Naive thymus-derived CD4-positive, alpha-beta T cell (primary cell): ENCODE measurements at places on chromosomes 7 and 10. TPM values are rescaled to one million over a fixed set of nuclear protein-coding genes. Genes with fewer than 3 reads are reported as not detected.

- H3K36me3 ChIP-seq: no peaks in the 10 kb centered on the region
- H3K4me3 ChIP-seq: no peak overlapping the region
- no peaks in the 10 kb centered on the region for H3K4me1 ChIP-seq
- H3K27ac ChIP-seq: no peak overlapping the region
- DNase-seq: no peak
Observed at GRCh38 chr7:125032943-125033342, 103.3 kb upstream of the POT1 start.

GRCh38 chr7:25851332-25852210 is 300.4 kb upstream of the NFE2L3 start:
- H3K27me3 ChIP-seq: peaks cover 50% of the 10 kb centered on the region
- H3K27ac ChIP-seq: no peak overlapping the region
- H3K36me3 ChIP-seq: no peaks in the 10 kb centered on the region
- DNase-seq: peak; percentile 63
- no peak overlapping the region for H3K4me3 ChIP-seq

DNA sequence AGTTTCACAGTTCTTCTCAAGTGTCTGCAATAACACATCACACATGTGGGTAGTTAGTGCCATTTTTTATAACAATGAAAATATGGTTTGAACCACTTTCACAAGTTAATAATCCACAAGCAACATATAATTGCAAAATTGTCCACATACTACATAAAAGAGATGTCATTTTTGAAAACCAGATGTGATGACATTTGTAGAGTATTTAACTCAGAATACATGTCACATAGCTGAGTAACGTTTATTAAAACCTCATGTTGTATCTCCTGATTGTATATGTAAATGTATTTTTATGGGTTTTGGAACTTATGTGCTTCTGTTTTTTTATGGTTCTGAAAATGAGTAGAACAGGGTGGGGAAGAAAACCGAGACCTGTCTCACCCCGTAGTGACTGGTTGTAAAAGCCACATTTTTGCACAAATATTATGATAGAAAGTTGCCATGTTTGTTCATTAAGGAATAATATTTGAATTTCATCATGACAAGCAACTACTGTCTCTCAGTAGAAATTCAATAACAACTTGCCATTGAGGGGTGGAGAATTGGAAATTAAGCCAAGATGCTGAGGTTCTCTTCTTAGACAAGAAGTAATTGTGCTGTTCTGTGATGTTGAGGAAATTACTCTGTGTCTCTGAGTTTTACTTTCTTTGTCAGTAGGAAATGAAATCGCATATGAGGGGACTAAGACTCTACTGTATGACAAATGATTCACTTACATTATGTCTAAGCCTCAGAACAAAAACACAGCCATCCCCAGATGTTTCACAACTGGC is 29.2 kb upstream of the EGFR start:
- no peak overlapping the region for H3K4me3 ChIP-seq
- H3K4me1 ChIP-seq: no peaks in the 10 kb centered on the region
- no peaks in the 10 kb centered on the region for H3K27me3 ChIP-seq
- no peaks in the 10 kb centered on the region for H3K36me3 ChIP-seq

- DNase-seq: no peak
- no peaks in the 10 kb centered on the region for H3K36me3 ChIP-seq
- H3K4me3 ChIP-seq: no peak overlapping the region
- H3K4me1 ChIP-seq: peaks cover 7% of the 10 kb centered on the region
Observed at GRCh38 chr10:44883593-44884331, 27.4 kb upstream of the TMEM72 start.

GRCh38 chr10:80588546-80588945 is 50.8 kb downstream of the SH2D4B start:
- DNase-seq: no peak
- no peaks in the 10 kb centered on the region for H3K4me1 ChIP-seq
- H3K4me3 ChIP-seq: no peak overlapping the region
- H3K27ac ChIP-seq: no peak overlapping the region
- no peaks in the 10 kb centered on the region for H3K36me3 ChIP-seq

The HMX2 gene
- 0.24 TPM for polyA plus RNA-seq

The RPEL1 gene
- polyA plus RNA-seq: not detected

The WDR86 gene
- polyA plus RNA-seq: 3.1 TPM

DNA sequence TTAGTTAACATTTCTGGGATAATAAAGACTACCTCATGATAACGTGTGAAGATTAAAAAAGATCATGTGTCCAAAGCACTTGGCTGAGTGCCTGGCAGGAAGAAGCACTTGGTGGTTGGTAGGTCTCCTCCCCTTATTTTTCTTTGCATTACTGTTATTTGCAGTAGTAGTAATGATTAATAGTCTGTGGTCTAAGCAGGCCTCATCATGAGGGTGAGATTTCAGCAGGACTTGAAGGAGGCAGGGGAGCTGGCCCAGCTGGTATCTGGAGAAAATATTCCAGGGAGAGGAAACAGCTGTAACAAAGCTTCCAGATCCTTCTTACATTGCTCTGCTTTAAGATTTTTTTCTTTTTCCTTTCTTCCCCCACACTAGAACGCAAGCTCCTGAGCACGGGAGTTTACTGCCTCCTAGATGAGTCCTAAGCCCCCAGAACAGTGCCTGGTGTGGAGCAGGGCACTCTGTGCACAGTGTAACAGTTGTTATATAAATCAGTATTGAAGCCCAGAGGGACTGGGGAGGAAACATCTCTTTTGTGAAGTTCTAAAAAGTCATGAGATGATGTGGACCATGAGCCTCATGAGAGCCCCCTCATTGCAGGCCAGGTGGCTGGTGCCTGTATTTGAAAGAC is 31.1 kb upstream of the RHEB start:
- H3K4me3 ChIP-seq: no peak overlapping the region
- no peak for DNase-seq
- no peaks in the 10 kb centered on the region for H3K36me3 ChIP-seq
- no peak overlapping the region for H3K27ac ChIP-seq
- H3K27me3 ChIP-seq: no peaks in the 10 kb centered on the region
- no peaks in the 10 kb centered on the region for H3K4me1 ChIP-seq

The PAXIP1 gene
- 3.3 TPM for polyA plus RNA-seq

DNA sequence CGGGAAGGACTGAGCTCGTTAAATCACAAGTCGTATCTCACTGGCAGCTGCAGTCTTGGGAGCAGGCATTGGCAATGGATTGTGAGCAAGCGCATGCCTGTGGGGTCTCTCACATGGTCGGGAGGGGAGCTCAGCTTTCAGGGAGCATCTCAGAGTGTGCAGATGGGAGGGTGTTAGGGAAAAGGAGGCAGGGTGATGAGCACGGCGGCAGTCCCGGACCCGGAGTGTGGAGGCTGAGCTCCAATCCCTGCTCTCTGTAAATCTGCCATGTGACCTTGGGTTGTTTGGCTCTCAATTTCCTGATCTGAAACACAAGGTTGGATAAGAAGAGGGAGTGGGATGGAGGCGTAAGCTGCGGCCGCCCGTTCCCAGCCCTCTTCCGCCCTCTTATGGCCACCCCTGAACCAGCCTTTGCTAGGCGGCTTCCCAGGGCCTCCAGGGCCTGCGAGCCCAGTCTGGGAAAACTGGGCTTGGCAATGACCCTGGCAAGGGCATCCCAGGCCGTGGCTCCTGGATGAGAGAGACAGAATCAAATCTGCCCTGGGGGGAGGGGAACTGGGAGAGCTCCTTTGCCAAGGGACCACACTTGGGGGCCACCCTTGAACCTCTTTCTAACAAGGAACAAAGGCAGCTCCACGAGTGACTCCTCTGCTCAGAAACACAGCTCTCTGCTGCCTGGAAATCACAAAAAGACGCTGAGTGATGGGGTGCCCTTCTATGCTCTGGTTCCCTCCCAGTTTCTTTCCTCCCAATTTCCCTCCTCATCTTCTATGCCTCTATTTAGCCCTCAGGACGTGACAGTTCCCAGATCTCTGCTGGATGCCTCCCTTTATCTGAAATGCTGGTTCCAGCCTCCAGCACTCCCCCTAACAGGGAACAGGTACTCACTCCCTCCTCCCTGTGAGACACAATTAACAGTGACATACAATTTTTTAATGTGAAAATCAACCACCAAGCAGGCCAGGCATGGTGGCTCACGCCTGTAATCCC is 41.7 kb upstream of the LOXL4 start:
- DNase-seq: no peak
- no peaks in the 10 kb centered on the region for H3K36me3 ChIP-seq
- no peak overlapping the region for H3K27ac ChIP-seq
- no peaks in the 10 kb centered on the region for H3K27me3 ChIP-seq
- no peaks in the 10 kb centered on the region for H3K4me1 ChIP-seq

DNA sequence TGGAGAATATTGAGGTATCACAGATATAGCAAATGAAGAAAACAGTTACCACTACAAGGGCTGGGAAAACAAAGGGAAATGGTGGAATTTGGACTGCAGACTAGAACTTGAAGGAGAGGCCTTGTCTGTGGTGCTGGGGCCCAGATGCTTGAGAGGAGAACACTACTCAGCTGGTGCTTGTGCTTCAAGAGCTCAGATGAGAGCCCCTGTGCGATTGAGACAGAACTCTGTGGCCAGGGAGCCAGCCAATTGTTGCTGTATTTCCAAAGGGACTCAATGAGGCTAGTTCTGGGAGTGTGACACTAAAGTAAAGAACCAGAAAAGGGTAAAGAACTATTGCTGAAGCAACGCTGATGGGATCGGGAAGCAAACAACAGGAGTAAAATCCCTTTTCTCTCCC is 406.5 kb upstream of the SEMA3D start:
- no peak overlapping the region for H3K4me3 ChIP-seq
- no peak overlapping the region for H3K27ac ChIP-seq
- H3K27me3 ChIP-seq: no peaks in the 10 kb centered on the region

DNA sequence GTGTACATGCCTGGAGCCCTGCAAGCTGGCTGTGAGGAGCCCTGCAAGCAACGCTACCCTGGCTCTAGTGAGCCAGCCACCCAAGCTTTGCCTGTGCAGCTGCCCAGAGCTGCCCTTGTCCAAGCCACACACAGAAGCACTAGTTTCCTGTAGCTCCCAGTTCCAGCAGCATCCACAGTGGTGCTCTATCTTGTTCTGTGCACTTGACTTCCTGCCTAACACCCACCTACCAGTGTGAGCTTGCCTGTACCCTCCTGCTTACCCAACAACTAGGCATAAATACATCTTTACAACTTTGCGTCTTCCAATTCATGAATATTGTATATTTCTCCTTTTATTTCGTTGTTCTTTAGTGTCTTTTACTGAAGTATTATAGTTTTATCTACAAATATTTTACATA is 32.2 kb upstream of the ZNF518A start:
- no peak overlapping the region for H3K4me3 ChIP-seq
- no peaks in the 10 kb centered on the region for H3K36me3 ChIP-seq
- no peaks in the 10 kb centered on the region for H3K4me1 ChIP-seq
- no peak overlapping the region for H3K27ac ChIP-seq

The SPDYE8 gene
- polyA plus RNA-seq: 0.08 TPM

GRCh38 chr7:587767-588166 is 68.1 kb upstream of the PDGFA start:
- H3K36me3 ChIP-seq: no peaks in the 10 kb centered on the region
- DNase-seq: no peak
- no peak overlapping the region for H3K27ac ChIP-seq
- no peak overlapping the region for H3K4me3 ChIP-seq

GRCh38 chr7:42138691-42139090 is 98.3 kb downstream of the GLI3 start:
- DNase-seq: no peak
- H3K36me3 ChIP-seq: no peaks in the 10 kb centered on the region
- no peak overlapping the region for H3K27ac ChIP-seq
- H3K4me1 ChIP-seq: no peaks in the 10 kb centered on the region
- no peak overlapping the region for H3K4me3 ChIP-seq

The IQUB gene
- polyA plus RNA-seq: not detected

The CH25H gene
- not detected for polyA plus RNA-seq

GRCh38 chr10:63549810-63550209 is 28.6 kb downstream of the REEP3 start:
- no peaks in the 10 kb centered on the region for H3K27me3 ChIP-seq
- no peaks in the 10 kb centered on the region for H3K36me3 ChIP-seq
- DNase-seq: no peak
- H3K4me3 ChIP-seq: no peak overlapping the region
- no peak overlapping the region for H3K27ac ChIP-seq
- H3K4me1 ChIP-seq: no peaks in the 10 kb centered on the region

DNA sequence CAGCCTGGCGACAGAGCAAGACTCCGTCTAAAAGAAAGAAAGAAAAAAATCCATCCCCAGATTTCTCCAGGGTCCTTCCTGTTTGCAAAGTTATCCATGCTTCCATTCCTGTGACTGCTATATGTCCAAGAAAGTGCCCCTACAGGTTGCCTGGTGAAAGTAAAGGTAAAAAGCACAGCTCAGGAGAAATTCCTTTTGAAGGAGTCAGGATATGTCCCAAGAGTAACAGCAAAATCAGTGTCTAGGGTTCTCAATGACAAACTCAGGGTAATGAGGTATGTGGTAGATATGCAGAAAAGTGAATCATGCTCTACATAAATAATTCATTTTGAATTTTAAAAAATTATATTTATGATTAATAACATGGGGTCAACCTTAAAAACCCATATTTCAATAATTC is 91.5 kb downstream of the CTTNBP2 start:
- H3K4me3 ChIP-seq: no peak overlapping the region
- H3K27ac ChIP-seq: no peak overlapping the region
- H3K36me3 ChIP-seq: no peaks in the 10 kb centered on the region
- DNase-seq: no peak

The PFKFB3 gene
- 13.0 TPM for polyA plus RNA-seq

The MUC3A gene
- not detected for polyA plus RNA-seq

- no peaks in the 10 kb centered on the region for H3K27me3 ChIP-seq
- no peaks in the 10 kb centered on the region for H3K4me1 ChIP-seq
- no peak for DNase-seq
- H3K4me3 ChIP-seq: no peak overlapping the region
- H3K27ac ChIP-seq: no peak overlapping the region
- no peaks in the 10 kb centered on the region for H3K36me3 ChIP-seq
Observed at GRCh38 chr7:81298951-81299666, 380.3 kb upstream of the SEMA3C start.

The NPTX2 gene
- polyA plus RNA-seq: not detected

The NUTM2B gene
- polyA plus RNA-seq: 0.09 TPM

DNA sequence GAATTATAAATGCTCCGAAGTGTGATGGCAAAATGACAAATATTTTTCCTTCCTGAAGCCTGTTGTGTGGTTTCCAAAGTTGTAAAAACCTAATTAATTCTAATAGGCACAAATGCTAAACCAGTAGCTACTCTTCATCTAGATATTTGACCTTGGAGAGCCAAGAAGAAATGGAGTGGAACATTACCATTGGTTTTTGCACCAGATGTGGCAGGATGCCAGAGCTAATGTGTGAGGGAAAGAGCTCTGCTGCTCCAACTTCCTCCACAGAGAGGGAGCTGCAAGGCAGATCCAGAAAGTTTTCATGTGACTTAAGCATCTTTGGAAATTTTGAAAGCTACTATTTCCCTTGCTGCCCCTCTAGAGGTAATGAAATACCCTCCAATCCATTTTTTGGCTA is 65.1 kb upstream of the HPS1 start:
- H3K27ac ChIP-seq: no peak overlapping the region
- no peaks in the 10 kb centered on the region for H3K36me3 ChIP-seq
- no peaks in the 10 kb centered on the region for H3K4me1 ChIP-seq
- H3K4me3 ChIP-seq: no peak overlapping the region
